ENCODE measurements at places on chromosomes 3 and 15.
A peak's percentile ranks its signal among the peaks of the same experiment; 100 is the strongest.

- no peak for DNase-seq
These were observed 64.7 kb upstream of the GATA2 start for GRCh38 chr3:128557531-128558280.

GRCh38 chr15:92140796-92141195, 252.9 kb upstream of the ST8SIA2 start:
- DNase-seq: no peak

DNA sequence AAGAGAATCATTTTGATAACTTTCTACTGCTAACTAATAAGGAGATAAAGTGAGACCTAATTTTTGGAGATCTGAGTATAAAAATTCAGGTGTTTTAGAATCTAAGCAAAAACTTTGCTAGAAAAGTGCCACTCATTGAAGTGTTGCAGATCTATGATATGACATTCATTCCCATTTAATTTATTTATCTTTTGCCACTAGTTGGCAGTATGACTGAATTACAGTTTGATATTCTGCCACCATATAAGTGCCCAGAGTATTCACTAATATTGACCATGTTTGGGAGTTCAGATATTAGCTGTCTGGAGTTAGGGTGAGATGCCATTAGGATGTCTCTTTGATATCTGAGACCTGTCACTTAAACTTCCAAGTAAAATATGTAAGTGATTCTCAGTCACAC, 251.3 kb upstream of the GBE1 start:
- no peak for DNase-seq

- DNase-seq: no peak
These were observed 4.1 kb downstream of the MBNL1 start for GRCh38 chr3:152272771-152273242.

- DNase-seq: peak; percentile 60
These were observed 50.8 kb downstream of the CPN2 start for GRCh38 chr3:194300382-194300758.

GRCh38 chr3:37519661-37520060, 342.0 kb upstream of the CTDSPL start:
- peak; percentile 33 for DNase-seq

- DNase-seq: no peak
These were observed 736.4 kb downstream of the FHIT start for GRCh38 chr3:60514866-60515265.

DNA sequence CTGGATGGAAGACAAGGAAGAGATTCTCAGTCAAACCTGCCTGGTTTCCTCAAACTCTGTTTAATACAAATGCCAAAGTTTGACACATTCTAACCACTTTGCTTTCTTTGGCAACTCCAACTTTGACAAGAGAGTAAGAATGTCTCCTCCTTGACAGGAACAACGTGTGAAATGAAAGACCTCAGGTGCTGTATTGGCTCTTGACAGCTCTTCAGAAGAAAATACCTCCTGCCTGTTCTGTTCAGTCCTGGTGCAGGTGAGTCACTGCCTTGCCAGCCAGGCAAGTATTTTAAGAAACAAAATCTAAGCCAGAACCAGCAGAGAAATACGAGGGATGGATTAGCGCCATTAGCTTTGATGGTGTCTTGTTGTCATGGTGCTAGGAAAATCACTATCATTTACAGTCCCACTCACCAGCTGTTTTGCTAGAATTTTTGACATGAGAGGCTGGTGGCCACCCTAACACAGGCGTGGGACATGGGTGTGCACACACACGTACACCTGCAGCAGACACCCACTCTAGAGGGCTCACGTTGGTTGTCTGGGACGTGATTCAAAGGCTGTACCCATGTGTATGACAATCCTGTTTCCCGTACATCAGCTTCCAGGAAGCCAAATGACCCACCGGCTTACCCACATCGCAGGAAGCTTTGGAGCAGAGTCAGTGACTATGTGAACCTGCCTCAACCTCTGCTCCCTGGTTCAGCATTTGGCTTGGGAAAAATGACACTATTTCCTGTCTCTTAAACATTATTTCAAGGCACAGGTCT, 60.4 kb downstream of the CCNL1 start:
- no peak for DNase-seq

DNA sequence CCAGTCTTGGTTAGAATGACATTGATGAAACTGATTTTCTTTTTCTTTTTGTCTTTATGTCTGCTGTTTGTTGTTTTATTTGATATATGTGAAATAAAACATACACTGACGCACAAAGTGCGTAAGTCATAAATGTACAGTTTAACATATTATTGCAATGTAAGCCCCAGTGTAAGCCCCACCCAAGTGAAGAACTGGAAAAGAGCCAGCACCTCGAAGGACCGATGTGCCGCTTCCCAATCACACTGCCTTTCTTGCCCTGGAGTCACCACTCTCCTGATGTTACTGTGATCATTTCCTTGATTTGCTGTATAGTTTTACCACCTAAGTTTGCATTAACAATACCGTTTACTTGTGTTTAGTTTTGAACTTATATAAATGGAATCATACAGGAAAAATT, 128.4 kb upstream of the LPP start:
- no peak for DNase-seq

DNA sequence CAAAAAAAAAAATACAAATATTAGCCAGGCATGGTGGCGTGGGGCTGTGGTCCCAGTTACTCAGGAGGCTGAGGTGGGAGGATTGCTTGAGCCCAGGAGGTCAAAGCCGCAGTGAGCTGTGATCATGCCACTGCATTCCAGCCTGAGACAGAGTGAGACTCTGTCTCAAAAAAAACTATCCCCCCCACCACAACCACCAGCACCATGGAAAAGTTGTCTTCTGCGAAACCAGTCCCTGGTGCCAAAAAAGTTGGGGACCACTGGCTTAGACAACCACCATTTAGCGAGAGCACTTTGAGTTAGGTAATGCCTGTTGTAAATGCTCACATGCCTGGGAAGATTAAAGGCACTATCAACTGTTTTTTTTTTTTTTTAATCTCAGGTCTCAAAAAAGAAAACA, 15.4 kb downstream of the ARHGAP31 start:
- no peak for DNase-seq

- DNase-seq: no peak
These were observed 113.8 kb downstream of the ITPR1 start for GRCh38 chr3:4606911-4607310.

GRCh38 chr15:65212097-65212496, 824 bp upstream of the CILP start:
- no peak for DNase-seq

DNA sequence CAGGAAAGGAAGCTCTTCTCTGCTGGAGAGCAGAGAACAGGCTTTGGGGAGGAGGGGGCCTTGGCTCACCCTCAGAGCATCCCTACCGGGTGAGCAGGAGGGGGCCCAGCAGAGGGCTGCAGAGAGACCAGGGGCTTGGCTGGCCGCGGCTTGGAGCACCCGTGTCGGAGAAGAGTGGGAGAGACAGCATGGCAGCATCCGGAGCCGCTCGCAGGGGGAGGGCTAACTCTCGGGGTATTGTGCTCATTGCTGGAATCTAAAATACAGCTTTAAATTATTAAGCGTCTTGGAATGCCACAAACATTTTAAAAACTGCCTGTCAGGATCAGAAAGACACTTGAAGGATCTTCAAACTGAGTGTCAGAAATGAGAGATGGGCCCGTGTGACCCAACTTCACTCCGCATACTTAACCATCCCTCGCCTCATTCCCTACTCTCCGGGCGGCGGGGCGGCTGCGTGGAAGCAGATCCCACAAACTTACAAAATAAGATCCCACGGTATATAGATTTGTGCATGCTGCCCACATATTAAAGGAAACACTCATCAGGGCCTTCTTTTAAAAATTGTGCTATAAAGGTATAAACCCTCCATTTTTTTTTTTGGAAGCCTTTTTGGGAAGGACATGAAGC, 53.9 kb downstream of the EIF4E3 start:
- no peak for DNase-seq

DNA sequence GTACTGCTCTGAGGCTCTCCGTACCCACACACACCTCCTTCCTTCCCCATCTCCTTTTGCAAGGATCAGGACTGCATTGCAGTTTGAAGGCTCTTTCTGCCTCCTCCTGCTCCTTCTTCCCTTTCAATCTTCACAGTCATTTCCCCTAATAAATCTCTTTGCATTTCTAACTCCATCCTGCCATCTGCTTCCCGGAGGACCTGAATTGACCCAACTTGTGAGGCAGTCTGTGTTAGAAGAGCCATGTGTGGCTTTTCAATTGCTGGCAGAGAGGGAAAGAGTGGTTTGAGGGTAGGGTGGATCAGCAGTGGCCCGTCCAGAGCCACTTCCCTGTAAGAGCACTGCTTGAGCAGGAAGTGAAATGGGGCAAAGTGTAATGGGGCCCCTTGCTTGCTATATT, 35.8 kb downstream of the ANAPC13 start:
- DNase-seq: no peak

DNA sequence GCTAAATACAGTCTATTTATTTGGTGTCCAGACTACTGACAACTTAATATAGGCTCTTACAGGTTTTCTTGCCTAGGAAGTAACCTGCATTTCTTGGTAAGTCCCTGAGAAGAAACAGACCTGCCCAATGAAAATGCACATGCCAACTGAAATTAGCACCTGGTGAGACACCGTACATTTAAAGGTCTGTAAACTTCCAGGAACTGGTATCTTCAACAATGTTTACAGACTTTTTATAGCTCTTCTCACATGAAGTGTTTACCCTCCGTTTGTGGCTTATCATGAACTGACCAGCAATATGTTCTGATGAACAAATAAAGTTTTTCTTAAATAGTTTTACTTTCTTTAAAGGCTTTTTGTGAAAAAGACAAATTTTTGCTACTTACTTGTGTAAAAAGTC, 93.3 kb downstream of the PCCB start:
- DNase-seq: no peak

DNA sequence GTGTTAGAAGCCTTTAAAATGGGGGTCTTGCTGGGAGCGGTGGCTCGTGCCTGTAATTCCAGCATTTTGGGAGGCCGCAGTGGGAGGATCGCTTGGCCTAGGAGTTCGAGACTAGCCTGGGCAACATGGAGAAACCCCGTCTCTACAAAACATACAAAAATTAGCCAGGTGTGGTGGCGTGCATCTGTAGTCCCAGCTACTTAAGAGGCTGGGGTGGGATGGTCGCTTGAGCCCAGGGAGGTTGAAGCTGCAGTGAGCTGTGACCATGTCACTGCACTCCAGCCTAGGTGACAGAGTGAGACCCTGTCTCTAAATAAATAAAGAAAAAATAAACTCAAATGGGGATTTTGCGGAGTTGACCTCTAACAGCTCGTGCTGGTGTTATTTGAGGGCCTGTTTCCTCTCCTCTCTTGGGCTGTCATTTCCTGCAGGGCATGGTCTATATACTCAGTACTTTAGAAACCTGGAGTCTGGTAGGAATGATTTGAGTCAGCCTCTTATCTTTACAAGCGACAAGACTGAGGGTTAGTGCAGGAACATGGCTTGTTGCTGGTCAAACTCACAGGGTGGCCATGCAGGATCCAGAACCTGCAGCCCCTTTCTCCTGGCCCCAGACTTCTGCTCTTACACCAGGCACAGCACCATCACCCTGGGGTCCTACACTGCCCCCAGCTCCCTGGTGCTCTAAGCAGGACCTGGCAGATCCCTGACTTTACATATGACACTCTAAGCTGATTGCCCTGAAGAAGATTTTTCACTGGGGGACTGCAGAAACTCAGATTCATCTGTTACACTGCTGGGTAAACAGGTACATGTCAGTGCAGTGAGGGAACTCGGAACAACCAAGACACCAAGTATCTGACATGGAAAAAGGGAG, 15.1 kb downstream of the EHD4 start:
- DNase-seq: no peak

GRCh38 chr3:32240159-32240545, 1.7 kb downstream of the CMTM8 start:
- DNase-seq: no peak

DNA sequence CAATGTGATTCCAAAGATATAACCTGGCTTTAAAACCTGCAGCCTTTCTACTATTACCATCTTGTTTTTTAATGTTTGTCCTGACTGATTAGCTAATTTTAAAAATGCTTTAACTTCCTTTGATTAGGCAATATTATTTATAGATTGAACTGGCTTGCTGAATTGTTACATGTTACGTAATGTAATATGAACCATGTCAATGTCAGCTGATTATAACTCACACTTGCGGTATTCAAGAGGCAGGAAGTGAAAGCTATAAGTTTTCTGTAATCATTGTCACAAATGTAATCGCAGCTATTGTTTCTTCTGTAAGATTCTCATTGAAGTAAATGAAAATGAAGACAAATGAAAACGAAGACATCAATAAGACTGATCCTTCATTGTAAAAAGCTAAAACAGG, 146.8 kb downstream of the ROBO2 start:
- no peak for DNase-seq

DNA sequence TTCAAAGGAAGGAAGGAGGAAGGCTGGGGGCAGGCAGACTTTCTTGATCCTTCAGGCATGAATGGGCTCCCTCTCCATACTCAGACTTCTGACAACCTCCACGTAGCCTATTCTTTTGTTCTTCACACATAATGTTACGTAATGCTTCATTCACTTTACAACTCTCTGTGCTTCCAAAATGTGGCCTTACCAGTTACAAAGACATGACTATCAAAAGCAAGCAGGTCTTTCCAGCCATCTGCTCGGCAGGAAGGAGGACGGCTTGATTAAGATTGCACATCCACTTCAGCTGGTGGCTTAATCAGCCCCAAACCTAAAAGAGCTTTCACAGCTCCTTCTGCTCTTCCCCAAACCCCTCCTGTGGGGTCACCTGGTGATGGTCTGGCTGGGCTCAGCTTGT, 263.2 kb downstream of the XXYLT1 start:
- DNase-seq: no peak

Data from globus pallidus (tissue), 1 donor.